ENCODE measurements at places on chromosomes 6 and 20.
A peak's percentile ranks its signal among the peaks of the same experiment; 100 is the strongest.

- DNase-seq, result no peak
Observed at GRCh38 chr20:62820208-62820961, 3.5 kb downstream of the COL9A3 start.

DNA sequence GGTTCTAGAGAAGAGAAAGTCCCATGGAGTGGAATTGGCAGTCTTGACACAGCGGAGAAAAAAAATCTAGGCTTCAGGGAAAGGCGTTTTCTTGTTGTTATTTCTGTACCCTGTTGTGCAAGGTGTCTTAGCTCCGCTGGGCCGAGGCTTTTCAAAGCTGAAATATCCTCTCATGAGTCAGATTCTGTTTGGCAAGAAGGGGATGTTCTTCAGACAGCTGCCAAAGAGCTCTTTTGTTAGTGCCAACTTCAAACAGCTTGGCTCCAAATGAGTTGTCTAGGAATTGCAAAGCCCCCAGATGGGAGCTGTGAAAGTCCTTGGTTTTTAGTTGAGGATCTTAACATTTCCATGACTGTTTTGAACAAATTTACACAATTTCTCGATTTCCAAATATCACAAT, 45.6 kb downstream of the LRRN4 start:
- peak; percentile 69 for DNase-seq

GRCh38 chr6:53244958-53245357, 96.3 kb upstream of the GCM1 start:
- no peak for DNase-seq

GRCh38 chr6:108549241-108549640, 11.5 kb upstream of the FOXO3 start:
- no peak for DNase-seq

GRCh38 chr20:53020376-53020775, 48.2 kb downstream of the TSHZ2 start:
- DNase-seq, result no peak

DNA sequence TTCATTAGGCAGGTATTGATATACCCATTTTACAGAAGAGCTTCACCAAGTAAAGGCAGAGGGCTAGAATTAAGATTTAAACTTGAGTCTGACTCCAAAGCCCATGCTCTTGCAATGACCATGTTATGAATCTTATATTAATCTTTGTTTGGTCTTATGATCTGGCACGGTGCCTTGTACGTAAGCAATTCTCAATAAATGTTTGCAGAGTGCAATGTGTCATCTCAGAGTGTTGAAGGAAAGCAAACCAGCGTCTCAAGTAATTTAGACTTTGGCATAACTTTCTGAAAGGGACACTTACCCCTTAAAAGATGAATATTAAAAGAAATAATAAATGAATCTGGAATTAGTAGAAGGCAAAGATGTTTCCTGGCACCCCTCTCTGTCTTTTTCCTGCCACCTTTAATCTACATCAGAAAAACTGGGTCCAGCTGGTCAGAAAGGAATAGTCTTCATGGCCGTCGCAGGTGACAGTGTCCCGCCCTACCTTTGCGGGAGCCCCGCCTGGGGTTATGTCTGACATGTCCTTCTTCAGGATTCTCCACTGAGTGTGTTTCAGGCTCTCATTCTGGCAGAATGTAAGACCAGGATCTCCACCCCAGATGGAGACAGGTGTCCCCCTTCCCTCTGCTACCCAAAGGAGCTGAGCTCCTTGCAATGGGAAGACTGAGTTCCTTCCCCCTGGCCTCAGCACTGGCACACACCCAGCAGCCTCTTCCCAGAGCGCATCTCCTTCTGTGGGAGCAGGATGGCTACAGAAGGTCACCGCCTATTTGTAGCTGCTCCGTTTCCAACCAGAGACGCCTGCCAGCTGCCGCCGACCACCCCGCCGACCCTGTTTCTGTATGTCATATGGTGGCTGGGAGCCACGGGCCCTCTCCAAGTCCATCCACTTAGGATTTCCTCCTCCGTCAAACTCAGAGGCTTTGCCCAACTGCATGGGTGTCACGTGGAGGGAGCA, 266.3 kb upstream of the ECI2 start:
- DNase-seq, result no peak

DNA sequence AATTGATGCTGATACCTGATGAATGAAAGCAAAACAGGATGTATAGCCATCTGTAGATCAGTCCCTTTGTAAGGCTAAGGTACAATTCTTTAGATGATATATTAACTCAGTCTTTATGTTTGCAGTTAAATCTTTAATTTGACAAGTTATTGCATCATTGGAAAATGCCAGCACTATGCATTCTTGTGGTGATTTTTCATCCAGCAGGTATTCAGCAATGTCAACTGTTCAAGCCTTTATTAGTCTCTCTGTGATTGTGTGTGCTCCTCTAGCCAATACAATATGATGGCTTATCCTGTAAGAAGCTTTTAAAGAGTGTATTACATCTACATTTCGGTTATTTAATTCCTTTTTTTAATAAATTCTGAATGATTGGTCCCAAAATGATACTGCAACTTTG, 34.3 kb downstream of the HLA-DMB start:
- DNase-seq, result peak; percentile 76

DNA sequence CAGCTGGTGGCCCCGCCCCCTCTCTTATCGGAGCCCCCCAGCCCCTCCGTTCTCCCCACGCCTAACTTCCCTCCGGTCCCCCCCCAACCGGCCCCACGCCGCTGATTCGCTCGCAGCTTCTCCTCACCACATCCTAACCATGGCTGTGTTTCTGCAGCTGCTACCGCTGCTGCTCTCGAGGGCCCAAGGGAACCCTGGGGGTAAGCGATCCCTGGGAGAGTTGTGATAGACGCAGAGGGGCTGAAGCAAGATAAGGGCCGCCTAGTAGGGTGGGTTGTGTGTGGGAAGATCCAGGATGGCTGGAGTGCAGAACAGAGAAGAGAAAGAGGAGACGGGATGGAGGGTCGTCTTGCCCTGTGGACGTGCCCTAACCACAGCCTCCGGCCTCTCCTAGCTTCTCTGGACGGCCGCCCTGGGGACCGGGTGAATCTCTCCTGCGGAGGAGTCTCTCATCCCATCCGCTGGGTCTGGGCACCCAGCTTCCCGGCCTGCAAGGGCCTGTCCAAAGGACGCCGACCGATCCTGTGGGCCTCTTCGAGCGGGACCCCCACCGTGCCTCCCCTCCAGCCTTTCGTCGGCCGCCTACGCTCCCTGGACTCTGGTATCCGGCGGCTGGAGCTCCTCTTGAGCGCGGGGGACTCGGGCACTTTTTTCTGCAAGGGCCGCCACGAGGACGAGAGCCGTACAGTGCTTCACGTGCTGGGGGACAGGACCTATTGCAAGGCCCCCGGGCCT, at the start of gene MPIG6B:
Gene MPIG6B, plus strand, starts transcription at position 129 of the 735 bp plus-strand sequence. Its CDS starts 11 bp downstream, at position 140.
- no peak for DNase-seq

GRCh38 chr20:16201191-16201590, 372.1 kb downstream of the KIF16B start:
- no peak for DNase-seq

- peak; percentile 91 for DNase-seq
Observed at GRCh38 chr6:89313006-89313405, 2.1 kb downstream of the GABRR2 start.

- DNase-seq, result no peak
Observed at GRCh38 chr20:51315390-51315789, 227.1 kb downstream of the NFATC2 start.

- DNase-seq, result peak; percentile 32
Observed at GRCh38 chr6:23412770-23413169, 713.2 kb upstream of the NRSN1 start.

GRCh38 chr6:35011096-35012041, 122.3 kb downstream of the ANKS1A start:
- peak; percentile 21 for DNase-seq

DNA sequence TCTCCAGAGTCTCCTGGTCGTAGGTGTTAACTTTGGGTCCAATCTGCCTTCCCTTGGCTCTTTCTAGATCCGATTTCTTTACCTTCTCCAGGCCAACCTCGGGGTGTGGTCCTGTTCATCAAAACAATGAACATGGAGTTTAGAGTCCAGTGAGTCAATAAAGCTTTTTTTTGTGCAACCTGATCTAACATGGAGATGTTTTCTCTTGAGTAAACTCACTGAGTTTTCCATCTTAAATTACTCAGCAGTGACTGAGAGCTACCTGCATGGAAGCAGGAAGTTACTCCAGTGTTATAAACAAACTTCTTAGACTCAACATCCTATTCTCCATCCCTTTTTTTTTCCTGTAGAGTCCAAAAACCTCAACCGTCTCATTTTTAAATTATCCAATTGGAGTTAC, 14.9 kb upstream of the SLC22A1 start:
- no peak for DNase-seq

GRCh38 chr6:16222826-16223225, 15.6 kb upstream of the GMPR start:
- no peak for DNase-seq

- DNase-seq, result peak; percentile 70
Observed at GRCh38 chr6:36029464-36029863, 1.9 kb downstream of the MAPK14 start.

DNA sequence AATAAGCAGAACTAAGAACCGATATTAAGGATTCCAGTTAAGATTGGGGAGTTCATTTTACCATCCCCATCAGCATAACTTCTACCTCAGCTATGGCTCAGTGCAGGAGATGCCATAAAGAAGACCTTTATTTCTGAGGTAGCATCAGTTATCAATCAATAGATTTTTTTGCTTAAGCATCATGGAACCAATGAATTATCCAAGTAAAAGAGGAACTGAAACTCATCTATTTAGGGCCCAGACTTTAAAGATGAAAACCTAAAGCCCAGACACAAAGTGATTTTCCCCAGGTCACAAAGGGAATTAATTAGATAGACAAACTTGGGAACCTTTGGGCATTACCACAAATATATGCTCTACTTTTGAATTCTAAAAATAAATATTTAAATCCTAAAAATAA, 59.2 kb upstream of the TINAG start:
- DNase-seq, result no peak

DNA sequence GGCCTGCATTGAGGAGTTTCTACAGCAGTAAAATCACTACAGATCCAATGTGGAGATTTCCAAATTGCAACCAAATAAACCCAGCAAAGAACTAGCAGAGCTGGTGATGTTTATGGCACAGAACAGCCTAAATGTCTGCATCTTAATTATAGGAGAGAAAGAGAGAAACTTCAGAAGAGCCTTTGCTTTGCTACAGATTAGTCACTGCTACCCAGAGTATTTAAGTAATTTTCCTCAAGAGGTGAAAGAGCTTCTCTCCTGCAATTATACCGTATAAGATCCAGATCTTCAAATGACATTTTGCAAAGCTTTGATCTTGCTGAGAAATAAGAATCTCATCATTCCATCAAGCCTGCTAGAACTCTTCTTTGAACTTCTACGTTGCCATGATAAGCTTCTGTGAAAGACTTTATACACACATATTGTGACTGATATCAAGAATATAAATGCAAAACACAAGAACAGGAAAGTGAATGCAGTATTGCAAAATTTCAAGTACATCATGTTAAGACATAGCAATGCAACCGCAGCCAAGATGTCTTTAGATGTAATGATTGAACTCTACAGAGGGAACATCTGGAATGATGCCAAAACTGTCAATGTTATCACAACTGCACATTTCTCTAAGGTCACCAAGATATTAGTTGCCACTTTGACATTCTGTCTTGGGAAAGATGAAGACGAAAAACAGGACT, 48.0 kb downstream of the MKKS start:
- DNase-seq, result peak; percentile 9

- DNase-seq, result no peak
Observed at GRCh38 chr20:63228806-63229205, 6.9 kb upstream of the BIRC7 start.

DNA sequence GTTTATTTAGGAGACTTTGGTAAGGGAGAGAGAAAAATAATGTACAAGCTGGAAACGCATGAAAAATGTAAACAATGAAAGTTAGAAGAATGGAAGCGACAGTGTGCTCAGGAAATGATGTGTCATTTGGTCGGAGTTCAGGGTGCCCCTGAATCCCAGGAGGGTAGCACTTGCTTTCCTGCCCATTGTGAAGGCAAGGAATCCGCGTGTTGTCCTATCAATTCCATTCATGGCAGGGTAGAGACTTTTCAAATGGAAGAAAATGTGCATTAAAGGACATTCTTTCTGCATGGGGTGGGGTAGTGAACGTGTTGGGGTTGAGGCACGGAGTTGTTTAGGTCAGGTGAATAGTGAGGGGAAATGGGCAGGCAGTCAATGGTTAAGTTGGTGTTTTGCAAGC, 33.7 kb downstream of the GCNT2 start:
- DNase-seq, result no peak

GRCh38 chr6:38713812-38714211, 1.3 kb upstream of the DNAH8 start:
- no peak for DNase-seq

- DNase-seq, result no peak
Observed at GRCh38 chr6:130161683-130162404, 60.9 kb downstream of the SAMD3 start.

DNA sequence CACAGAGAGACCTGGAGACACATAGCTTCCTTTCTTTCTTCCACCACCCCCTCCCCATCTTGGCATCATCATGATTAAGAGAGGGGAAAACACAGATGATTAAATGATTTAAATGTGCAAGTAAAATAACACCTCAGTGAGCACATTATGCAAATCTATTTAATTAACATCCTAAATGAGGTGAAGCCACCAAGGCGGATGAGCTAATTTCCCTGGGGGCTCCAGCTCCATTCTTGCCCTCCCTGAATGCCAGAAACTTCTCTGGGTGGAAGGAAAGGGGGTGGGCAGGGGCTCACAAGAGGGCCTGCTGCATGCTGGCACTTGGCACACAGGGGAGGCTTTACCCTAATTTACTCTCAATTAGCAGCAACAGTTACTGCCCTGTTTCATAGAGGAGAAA, 32.5 kb upstream of the TGM2 start:
- no peak for DNase-seq

- peak; percentile 85 for DNase-seq
Observed at GRCh38 chr6:31087494-31088089, 24.8 kb downstream of the C6orf15 start.

DNA sequence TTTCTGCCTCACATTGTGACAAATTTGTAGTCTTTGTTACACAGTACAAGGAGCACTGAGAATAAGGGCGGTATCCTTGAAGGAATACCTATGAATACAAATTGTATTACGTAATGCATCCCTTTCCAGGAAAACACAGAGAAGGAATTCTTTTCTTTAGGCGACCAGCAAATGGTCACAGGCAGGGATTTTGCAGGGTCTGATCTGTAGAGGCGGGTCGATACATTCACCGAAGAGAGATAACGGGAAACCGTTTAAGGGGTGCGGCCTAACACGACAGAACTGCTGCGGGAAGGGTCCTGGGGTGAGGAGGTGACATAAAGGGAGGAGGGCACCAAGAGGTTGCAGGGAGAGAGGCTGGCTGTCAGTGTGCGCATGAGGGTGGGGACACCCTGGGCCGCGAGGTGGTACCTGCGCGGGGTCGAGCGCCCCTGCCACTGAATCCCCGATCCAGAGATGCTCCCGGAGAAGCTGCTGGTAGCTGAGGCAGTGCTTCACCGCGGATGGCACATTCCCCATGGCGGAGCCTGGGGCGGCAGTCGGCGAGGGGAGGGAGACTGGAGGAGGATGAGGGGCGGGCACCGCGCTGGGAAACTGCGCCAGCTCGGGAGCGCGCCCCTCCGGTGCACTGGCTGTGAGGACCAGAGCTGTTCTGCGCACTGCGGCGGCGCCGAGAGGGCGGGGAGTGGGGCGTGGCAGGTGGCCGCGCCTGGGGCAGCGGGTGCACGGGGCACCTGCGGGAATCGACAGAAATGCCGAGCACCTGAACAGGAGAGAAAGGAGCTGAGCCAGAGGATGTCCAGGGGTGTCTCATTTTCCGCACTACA, at the start of gene HMGCLL1:
Gene HMGCLL1, minus strand, starts transcription at position 656 of the 827 bp plus-strand sequence. Its CDS starts 137 bp downstream, at position 519.
- peak; percentile 8 for DNase-seq
